ENCODE measurements at places on chromosomes 2 and 18.

- DNase-seq = no peak
Observed at GRCh38 chr2:214492608-214493007, 81.8 kb downstream of the VWC2L start.

DNA sequence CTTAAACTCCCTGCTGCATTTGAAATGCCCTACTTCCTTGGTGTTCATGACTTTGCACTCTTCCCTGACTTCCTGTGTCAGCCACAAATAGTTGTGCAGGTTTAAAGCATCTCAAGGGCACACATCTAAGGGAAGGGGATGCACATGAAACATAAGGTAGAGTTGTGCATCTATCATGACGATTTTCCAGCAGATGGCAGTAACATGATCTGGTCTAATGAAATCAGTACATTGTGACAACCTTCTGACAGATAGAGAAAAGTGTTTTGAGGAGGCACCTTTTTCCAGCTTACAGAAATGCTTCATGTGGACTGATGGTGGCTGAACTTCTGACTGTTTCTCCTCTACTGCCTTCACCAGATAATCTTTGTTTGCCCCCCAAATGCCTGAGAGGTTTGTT, 238.9 kb downstream of the XIRP2 start:
- no peak for DNase-seq

DNA sequence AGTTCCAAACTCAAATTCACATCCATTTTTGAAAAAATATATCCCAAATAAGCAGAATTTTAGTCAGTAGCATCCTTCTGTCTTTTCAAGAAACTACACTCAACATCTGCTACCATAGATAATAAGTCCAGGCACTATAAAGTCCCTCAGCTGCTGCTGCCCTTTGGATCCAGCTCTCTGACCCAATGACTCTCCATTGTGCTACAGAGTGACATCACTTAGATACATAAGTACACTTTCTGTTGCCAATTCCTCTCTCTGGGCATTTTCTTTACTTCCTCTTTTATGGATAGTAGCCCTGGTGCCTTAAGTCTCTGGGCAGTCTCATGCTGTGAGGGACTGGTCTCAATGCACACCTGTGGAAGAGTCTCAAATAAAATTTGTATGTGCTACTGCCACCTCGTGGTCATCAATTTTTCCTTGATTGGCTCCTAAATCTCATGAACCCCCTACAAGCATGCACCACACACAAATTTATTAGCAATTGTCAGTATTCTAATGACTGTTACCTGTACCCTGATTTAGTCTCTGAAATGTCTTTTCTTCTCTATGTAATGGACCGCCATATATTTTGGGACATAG, 219.2 kb downstream of the LRP1B start:
- DNase-seq = no peak

DNA sequence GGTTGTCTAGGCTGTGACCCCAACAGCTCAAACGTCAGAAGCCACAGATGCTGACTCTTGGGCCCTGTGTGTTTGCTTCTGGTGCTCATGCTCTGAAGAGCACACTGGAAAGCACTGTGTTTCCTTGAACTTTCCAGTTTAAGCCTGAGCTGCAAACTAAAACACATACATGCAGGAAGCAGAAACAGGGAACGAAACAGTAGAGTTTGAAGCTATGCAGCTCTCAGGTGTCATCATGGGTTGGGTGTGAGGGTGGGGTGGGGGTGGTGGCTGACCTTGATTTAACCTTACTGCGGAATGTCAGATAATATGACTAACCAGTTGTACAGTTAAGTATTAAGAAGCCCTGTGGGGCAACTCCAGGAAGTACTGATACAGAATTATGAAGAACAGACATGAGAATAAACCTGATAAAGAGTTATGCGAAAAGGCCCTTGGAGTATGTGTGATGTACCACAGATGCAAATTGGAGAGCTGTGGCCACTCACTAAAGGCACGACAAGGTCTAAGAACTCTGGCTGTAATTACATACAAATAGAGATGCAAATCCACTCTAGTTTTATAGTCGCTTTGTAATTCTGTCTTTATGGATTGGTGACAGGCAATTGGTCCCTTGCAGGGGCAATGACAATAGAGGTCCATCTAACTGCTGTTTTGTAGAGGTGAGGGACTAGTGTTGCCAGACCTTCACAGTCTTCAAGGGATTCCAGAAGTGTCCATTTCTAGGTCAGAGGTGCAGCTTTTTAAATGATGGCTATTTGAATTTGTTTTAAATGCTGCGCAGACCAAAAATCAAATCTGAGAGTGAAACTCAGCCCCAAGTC, 273.1 kb downstream of the NAPG start:
- no peak for DNase-seq

DNA sequence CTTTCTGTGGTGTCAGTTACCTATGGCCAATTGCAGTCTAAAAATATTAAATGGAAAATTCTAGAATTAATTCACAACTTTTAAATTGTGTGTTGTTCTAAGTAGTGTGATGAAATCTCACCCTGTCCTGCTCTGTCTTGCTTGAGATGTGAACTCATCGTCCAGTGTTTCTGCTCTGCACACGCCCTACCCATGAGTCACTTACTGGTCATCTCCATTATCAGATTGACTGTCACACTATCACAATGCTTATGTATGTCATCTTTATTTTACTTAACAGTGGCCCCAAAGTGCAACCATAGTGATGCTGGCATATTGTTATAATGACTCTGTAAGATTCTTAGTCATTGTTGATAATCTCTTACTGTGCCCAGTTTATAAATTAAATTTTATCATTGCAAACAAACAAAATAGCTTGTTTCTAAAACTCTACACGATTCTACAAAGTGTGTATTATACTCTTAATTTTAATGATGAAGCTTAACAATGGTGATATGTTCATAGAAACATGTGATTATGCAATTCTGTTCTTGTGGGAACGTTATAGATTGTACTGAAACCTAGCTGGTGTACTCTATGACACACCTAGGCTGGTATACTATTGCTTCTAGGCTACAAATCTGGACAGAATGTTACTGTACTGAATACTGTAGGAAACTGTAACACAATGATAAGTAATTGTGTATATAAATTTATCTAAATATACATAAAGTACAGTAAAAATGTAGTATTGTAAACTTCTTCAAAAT, 1086.8 kb upstream of the PIK3C3 start:
- DNase-seq = no peak

GRCh38 chr2:165692906-165693305, 101.1 kb downstream of the GALNT3 start:
- no peak for DNase-seq

- DNase-seq = no peak
Observed at GRCh38 chr2:57981083-57981768, 65.4 kb upstream of the VRK2 start.

- DNase-seq = no peak
Observed at GRCh38 chr2:42569883-42570282, 1.5 kb downstream of the MTA3 start.

GRCh38 chr2:101831351-101831865, 133.9 kb downstream of the MAP4K4 start:
- DNase-seq = no peak

DNA sequence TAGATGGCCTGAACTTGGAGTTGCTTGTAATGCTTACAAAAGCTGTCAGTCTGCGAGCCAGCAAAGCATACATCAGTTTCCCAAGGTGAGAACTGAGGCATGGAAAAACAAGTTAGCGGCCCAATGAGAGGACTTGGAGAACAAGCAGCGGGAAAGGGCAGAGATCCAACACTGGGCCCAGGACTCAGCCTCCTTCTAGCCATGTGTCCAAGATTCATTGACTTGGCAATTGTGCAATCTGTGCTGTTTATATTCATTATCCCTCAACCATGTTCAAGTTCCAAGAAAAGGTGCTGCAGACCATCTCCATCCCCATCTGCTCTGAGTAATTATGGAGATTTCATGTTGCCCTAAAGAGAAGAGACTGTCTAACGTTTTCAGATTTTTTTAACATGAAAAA, 187.4 kb downstream of the ALK start:
- no peak for DNase-seq

GRCh38 chr2:201813996-201814760, 7.8 kb downstream of the CDK15 start:
- DNase-seq = no peak

GRCh38 chr18:75473316-75473715, 45.8 kb upstream of the SMIM21 start:
- no peak for DNase-seq

GRCh38 chr18:650428-650858, 7.0 kb upstream of the TYMS start:
- DNase-seq = no peak

DNA sequence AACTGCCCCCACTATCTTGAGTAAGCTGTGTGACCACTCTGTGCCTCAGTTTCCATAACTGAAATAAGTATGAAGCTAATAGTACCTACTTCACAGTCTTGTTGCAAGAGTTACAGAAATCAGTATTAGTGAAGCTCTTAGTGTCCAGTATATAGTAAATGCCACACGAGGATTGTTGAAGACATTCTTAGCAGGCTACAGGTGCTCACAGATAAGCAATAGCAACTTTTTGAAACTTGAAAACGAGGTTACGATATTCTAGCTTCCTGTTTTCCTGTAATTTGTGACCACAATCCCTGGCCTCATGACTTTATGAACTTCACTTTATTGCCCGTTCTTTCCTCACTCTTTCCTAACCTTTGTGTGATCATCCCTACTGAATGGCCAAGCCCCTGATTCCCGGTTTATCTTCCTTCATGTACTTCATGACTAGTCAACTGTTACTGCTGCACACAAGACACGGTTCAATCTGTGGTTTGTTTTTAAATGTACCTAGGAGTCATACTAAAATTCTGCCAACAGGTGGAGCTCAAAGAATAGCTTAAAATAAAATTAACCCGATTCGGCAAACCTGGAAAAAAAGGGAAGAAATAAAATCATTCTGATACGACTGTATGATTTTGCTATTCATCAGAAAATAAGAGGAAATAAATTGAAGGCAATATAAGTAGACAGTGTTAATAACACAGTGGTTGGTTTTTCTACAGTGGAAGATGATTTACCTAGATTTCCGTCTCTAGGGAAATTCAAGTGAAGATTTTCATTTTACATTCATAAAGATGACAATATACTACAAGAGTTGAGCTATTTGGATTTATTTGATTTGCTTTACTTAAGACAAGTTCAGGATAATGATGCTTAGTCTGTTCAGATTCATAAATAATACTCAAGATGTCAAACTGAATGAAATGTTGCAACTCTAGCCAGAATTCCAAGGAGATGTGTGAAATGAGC, 38.1 kb upstream of the STAT1 start:
- DNase-seq = no peak

- no peak for DNase-seq
Observed at GRCh38 chr2:207469451-207469850, 60.3 kb upstream of the CREB1 start.

DNA sequence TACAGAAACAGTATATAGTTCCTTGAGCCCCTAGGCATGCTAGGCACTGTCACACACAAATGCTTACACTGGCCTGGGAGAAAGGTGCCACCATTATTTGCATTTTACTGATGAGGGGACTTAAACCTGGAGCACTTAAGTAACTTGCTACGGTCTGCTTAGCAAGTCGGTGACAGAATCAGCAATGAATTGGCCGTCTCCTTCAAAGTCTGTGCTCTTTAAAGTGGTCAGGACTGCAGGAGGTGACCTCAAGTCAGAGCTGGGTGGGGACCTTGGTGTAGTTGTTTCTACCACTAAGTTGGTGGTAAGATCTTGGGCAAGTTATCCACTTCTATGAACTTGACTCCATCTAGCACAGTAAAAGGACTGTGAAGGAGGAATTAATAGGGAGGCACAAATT, 34.8 kb downstream of the PTPRM start:
- no peak for DNase-seq

All from mesenteric fat pad (tissue), 1 donor.